GM12892 (cell line): ENCODE measurements at places on chromosomes 1 and 21.

DNA sequence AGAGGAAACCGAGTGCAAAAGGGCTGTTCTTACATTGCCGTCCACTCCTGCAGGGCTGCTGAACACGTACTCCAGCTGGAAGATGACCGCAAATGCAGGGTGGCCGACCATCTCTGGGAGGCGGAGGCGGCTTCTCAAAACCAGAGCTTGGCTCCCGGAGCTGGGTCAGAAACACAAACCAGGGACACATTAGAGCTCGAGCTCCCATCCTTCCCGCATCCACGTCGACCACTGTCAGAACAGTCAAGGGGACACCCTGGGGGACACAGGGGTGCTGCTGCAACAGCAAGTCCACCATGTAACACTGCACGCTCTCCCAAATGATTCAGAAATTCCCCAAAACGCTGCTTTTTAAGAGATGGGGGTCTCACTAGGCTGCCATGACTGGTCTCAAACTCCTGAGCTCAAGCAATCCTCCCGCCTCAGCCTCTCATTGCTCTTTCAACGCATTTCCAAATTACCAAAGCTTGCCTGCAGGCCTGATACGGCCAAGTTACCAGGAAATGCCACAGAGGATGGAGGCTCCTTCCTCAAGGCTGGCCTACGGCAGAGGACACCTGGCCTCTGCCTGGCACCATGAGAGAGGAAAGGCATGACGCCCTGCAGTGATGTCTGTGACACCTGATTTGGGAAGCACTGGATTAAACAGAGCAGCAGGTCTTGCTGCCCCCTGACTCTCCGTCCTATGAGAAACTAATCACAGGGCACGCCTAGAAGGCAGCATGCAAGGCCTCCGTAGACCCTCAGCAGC, 45.0 kb downstream of the NPHP4 start:
- DNase-seq, result no peak

GRCh38 chr1:24070821-24071393, 41.0 kb downstream of the MYOM3 start:
- DNase-seq, result peak; percentile 77

DNA sequence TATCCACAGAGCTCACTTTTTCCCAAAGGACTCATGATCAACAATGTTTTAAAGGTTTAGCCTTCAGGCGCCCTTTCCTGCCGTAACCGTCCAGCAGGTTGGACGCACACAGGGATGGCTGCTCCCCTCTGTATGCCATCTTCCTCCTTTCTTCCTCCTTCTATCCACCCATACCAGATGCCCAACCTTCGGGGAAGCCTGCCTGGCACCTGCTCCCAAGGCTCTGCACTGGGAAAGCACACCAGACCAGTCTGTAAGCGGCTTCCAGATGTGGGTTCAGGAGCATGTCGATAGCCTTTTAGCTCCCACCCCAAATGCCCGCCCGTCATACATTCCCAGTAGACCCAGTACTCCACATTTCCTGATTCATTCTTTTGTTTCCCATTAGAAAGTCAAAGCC, 52.9 kb downstream of the STUM start:
- DNase-seq, result no peak

- DNase-seq, result no peak
Observed at GRCh38 chr1:42340901-42341300, 5.9 kb upstream of the FOXJ3 start.

- no peak for DNase-seq
Observed at GRCh38 chr21:45260191-45260825, 27.4 kb downstream of the POFUT2 start.

DNA sequence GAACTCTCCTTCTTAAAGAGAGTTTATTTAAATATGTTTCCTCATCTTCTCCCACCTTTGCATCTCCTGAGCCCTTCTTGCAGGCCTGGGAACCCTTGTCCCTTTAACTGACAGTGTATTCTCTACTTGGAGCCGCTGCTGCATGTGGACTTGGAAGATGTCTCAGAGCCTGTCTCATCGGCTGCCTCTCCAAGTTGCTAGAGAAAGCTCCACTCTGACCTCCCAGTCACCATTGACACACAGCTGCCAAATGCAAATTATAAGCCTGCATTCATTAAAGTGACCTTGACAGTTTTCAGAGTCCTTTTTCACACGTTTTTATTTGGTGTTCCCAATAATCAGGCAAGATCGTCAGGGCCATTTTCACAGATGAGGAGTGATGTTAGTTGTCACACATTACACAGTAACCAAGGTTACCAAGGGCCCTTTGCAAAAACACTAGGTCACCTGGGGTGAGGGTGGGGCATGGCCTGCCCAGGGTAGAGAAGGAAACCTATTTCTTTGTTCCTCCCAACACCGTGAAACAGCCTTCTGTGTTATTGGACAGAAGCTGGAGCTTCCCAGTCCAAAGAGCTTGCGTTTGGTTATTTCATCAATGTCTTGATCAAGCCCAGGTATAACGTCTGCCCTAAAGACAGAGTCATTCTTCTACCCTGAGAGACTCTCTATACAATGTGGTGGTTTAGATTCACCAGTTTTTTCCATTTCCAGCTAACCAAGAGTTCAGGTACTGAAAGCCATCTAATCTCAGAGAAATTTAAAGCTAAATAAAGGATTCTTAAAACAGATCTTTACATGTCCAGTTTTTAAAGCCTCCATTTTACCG, 164.1 kb downstream of the GALNT2 start:
- DNase-seq, result no peak

GRCh38 chr1:117342397-117342796, 24.9 kb upstream of the MAN1A2 start:
- DNase-seq, result no peak

DNA sequence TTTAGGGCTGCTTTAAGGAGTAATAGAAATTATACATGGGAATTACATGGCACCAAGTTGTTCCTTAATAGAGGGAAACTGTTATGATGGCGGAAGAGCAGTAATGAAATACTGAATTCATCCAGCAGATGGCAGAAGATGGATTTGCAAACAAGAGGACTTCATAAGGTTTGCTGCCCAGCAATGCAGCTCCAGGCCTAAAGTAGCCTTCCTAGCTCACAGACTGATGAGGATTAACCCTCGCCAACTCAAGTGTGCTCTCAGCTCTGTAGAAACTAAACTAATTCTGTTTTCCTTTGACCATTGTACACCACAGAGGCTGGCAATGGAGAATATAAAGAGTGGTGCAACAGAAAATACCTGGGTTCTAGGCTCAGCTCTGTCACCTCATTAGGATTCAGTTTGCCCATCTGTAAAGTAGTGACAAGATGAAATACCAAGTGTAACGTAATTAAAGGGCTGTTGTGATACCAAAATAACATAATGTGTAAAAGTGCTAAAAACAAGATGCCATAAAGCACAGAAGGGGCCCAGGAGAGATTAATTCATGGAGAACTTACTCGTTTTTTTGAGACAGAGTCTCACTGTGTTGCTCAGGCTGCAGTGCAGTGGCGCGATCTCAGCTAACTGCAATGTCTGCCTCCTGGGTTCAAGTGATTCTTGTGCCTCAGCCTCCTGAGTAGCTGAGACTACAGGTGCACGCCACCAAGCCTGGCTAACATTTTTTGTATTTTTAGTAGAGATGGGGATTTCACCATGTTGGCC, 102.4 kb upstream of the SERBP1 start:
- DNase-seq, result peak; percentile 21

- no peak for DNase-seq
Observed at GRCh38 chr1:52203935-52204625, 62.2 kb downstream of the ZFYVE9 start.

- DNase-seq, result no peak
Observed at GRCh38 chr1:226688808-226689207, 50.3 kb downstream of the ITPKB start.

- DNase-seq, result no peak
Observed at GRCh38 chr21:28827422-28827821, 165.3 kb downstream of the LTN1 start.

DNA sequence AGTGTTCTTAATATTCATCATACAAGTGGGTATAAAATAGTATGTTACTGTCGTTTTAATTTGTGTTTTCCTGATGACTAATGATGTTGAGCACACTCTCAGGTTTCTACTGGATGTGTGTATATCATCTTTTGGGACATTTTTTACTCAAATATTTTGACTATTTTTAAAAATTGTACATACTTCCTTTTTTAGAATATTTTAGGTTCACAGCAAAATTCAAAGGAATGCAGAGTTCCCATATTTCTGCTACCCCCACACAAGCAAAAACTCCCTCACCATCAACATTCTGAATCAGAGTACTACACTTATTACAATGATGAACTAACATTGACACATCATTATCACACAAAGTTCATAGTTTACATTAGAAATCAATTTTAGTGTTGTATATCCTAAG, 114.5 kb downstream of the DPYD start:
- DNase-seq, result no peak

GRCh38 chr1:168520052-168520751, 23.6 kb downstream of the XCL2 start:
- no peak for DNase-seq

DNA sequence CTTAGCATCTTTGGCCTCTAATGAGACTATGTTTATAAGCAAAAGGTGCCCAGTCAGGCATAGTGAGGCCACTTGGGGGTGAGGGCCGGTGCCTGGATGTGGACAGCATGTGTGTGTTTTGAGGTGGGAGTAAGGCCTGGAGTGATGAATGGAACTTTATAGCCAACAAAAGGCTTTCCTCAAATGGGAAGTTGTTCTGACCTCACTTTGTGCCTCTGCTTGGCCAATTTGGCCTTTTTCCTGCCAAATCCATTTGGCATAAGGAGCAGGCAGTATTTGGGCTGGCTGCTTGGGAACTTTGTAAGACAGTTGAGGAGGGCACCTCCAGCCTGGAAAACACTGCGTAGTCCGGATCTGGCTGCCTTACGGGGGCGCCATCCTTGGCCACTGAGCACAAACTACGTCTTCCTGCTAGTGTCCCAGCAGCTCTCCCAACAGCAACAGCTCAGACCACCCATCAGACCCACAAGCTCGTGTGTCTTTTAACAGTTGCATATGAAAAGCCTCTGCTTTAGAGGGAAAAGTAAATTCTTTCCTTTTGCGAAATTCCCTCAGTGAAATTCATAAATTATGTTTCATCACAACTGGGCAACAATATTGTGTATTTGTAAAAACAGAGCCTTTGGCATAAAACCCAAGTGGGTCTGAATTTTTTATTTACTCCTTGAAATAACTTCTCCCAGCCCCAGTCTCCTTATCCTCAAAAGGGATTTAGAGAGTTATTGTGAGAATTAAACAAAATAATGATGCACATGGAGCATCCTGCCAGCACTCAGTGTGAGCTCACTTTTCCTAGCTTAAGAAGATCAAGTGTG, 322.9 kb downstream of the DISC1 start:
- no peak for DNase-seq

DNA sequence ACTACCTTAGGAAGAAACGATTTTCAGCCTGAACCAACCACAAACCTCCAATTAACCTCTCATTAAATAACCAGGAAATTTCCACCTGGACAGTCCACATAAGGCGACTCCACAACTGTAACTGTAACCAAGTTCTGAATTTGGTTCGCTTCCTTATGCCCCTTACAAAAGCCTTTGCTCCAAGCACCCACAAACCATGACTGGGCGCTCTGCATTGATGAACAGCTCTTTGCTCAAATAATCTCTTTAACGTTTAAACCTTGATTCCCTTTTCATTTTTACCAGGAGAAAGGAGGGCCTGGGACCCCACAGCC, 38.2 kb upstream of the ZNF124 start:
- DNase-seq, result no peak
